ENCODE measurements at places on chromosomes 12 and 14.

DNA sequence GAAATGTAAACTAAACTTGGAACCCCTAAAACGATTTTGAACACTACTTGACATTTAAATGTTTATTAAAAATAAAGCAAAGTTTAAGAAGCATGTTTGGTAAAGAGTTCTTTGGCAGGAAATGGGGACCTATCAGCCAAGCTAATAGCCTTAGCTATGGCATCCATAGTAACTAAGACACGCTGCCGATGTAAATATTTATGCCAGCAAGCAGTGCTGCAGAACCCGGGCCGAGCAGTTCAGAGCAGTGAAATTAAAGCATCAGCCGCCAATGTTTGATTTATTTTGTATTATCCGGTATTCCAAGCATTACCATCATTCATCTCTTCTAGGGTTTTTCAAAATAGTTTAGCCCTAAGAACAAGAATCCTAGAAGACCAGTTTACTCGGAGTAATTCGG lies 61.6 kb downstream of the PPP2R5C start:
- no peak for DNase-seq

GRCh38 chr12:91918431-91918830 lies 227.2 kb downstream of the BTG1 start:
- no peak for DNase-seq

- no peak for DNase-seq
Observed at GRCh38 chr12:52992699-52993557, 13.3 kb upstream of the EIF4B start.

- no peak for DNase-seq
Observed at GRCh38 chr12:109053382-109054123, 1.2 kb downstream of the USP30 start.

DNA sequence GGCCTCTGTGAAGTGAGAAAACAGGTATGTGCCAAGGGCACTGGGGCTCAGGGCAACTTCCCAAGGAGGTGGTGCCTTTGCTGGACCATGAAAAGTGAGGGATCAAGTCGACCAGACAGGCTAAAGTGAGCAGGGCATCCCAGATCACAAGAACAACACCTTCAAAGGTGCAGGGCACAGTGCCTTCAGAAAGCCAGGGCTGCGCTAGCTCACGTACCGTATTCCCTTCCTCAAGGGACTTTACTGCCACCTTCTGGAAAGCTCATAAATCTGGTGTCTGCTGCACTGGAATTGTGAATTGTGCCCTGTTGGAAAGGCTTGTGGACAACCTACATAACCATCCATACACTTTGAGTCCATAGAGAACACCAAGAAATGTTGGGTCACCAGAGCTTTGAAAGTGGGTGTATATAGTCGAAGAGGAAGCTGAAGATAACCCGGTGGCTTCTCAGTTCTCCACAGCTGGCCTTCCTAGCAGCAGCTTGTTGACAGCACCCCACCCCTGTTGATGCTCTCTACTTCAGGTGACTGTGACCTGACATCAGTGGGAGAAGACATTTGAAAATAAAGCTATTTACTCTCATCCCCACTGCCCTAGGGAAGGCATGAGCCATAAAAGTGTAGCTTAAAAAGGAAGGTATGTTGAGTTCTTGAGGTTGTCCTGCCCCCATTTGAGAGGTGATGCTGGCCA lies 24.5 kb downstream of the FIGNL2 start:
- no peak for DNase-seq

DNA sequence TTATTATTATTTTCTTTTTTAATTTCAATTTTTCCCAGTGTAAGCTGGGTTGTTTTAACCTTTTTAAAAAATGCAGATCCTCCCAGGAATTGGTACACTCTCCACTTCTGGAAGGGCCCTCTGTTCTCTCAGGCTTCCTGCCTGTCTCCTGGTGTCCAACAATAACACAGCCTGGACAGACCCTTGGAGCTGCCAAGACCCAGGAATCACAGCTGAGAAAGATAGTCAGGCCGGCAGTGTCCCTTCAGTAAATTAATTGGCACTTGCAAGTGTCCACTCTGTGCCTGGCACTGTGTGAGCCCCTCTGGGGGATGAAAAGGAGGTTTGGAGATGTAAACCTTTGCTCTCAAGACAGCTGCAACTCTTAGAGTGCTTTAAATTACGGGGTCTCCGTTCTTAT lies 113.3 kb downstream of the SMOC1 start:
- no peak for DNase-seq

GRCh38 chr12:71967211-71967610 lies 28.6 kb downstream of the TPH2 start:
- DNase-seq, result no peak

DNA sequence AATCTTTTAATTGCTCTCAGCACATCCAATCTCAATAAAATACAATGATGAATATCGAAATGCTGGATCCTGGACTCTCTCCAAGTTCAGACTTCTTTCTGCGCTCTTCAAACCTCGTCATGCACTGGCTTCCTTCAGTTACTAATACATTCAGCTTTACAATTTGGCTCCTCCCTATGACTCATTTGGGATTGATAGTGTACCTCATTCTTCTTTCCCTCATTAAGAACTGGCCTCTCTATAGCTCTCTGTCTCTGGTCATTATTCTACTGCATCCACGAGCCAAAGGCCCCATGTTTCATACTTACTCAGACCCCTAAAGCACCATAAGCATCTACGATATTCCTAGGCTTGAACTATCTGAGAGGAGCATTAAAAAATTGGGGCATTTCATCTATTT lies 4.9 kb downstream of the TSPAN8 start:
- DNase-seq, result no peak

- no peak for DNase-seq
Observed at GRCh38 chr12:106348411-106348810, 9.1 kb upstream of the POLR3B start.

DNA sequence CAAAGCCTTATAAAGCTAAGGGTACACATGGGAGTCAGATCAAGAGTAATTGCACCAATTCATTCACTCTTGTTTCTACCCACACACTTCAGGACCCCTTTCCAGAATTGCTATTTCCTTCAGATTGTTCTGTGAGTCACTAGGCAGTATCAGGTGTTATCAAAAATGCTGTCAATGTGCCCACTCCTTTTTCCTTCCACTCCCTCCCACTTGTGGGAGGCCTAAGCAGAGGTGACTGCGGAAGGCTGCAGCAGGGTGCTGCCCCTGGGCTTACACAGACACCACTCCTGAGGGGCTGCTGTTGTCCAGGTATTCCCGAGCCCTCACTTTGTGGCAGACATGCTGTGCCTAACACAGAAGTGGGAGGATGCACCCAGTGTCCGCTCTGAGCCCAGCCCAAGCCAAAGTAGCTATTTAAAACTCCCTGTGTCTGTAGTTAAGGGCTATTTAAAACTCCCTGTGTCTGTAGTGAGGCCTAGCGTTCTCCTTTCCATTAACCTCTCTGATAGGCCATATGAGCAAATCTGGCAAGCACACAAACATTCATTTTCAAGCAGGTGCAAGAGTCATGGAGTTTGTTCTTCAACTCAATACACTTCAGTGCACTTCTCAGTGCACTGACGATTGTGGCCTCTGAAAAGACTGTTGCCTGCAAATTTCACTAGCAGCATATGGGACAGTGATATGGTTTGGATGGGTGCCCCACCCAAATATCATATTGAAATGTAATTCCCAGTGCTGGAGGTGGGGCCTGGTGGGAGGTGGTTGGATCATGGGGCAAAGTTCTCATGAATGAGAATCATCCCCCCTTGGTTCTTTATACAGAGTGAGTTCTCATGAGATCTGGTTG lies 117.8 kb downstream of the PHLDA1 start:
- no peak for DNase-seq

GRCh38 chr14:39339003-39339402 lies 93.2 kb downstream of the FBXO33 start:
- no peak for DNase-seq

- no peak for DNase-seq
Observed at GRCh38 chr12:49882248-49882850, 21.4 kb downstream of the FAIM2 start.

GRCh38 chr12:101891462-101891971 lies 14.1 kb downstream of the DRAM1 start:
- no peak for DNase-seq

All from stimulated activated CD8-positive, alpha-beta memory T cell treated with anti-CD3 and anti-CD28 coated beads, Interleukin-7, amount 100 ng/mL, for 24 hours (primary cell).